ENCODE measurements at places on chromosomes 5 and 9. TPM values are rescaled to one million over a fixed set of nuclear protein-coding genes. Genes with fewer than 3 reads are reported as not detected.

The WNK2 gene
- total RNA-seq, result 250 TPM

The ERAP2 gene
- 6.1 TPM for total RNA-seq

The TUSC1 gene
- total RNA-seq, result 13.1 TPM

The PCDHB8 gene
- 1.8 TPM for total RNA-seq

The PCDHB11 gene
- total RNA-seq, result 0.74 TPM

The IRX2 gene
- 3.1 TPM for total RNA-seq

The ARRDC1 gene
- 17.3 TPM for total RNA-seq

The RNF38 gene
- total RNA-seq, result 30.0 TPM

The HTR4 gene
- total RNA-seq, result not detected

The DBH gene
- not detected for total RNA-seq

The NME5 gene
- total RNA-seq, result 2.1 TPM

The TMEM174 gene
- total RNA-seq, result not detected

The TAF11L5 gene
- not detected for total RNA-seq

The KIF4B gene
- total RNA-seq, result 0.05 TPM

The RNF130 gene
- total RNA-seq, result 46.8 TPM

The ANKDD1B gene
- 0.25 TPM for total RNA-seq

The MYOT gene
- total RNA-seq, result 8.7 TPM

The SPATA31D4 gene
- total RNA-seq, result not detected

The PTGER4 gene
- total RNA-seq, result 6.6 TPM

The ECM2 gene
- total RNA-seq, result 5.3 TPM

The CTNND2 gene
- 5.4 TPM for total RNA-seq

The PARP8 gene
- 6.2 TPM for total RNA-seq

The FAM114A2 gene
- 36.3 TPM for total RNA-seq

The CSF1R gene
- total RNA-seq, result 20.1 TPM

The OSMR gene
- 9.9 TPM for total RNA-seq

The DMRT3 gene
- not detected for total RNA-seq

The RETREG1 gene
- 202 TPM for total RNA-seq

The WNT8A gene
- not detected for total RNA-seq

The FOXD4L3 gene
- not detected for total RNA-seq

The TEK gene
- 22.2 TPM for total RNA-seq

The ENHO gene
- 0.40 TPM for total RNA-seq

The NEURL1B gene
- 32.0 TPM for total RNA-seq

The EPB41L4B gene
- total RNA-seq, result 8.9 TPM

The ESM1 gene
- total RNA-seq, result not detected

The STKLD1 gene
- 0.17 TPM for total RNA-seq

The CDKN2A gene
- not detected for total RNA-seq

The PCDHGA5 gene
- total RNA-seq, result 5.3 TPM
